Stimulated activated CD4-positive, alpha-beta T cell treated with anti-CD3 and anti-CD28 coated beads, TNF-alpha, amount 100 ng/mL, for 24 hours (primary cell): ENCODE measurements at places on chromosomes 16 and 17.

GRCh38 chr17:16866436-16866835 is 105.5 kb downstream of the TNFRSF13B start:
- DNase-seq = no peak

- DNase-seq = no peak
Observed at GRCh38 chr16:2985462-2985861, 5.2 kb upstream of the PKMYT1 start.

GRCh38 chr17:71521724-71522123 is 599.1 kb upstream of the SOX9 start:
- DNase-seq = no peak

DNA sequence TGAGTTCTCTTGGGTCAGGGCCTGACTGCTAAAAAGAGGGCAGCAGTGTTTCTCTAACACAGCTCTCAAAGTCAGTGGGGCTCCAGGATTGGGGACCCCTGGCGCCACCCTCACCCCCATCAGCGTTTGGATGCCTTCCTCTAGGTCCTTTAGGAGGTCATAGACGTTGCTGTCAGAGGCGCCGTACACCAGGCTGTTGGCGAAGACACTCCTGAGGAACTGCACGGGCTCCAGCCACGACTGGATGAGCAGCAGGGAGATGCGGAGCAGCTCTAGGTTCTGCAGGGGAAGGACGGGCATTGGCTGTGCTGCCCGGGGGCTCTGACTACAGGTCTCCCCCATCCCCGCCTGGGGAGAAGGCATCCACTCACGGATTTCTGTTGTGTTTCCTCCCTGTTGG is 993 bp downstream of the GH1 start:
- no peak for DNase-seq

GRCh38 chr16:14117051-14117450 is 45.9 kb downstream of the MRTFB start:
- no peak for DNase-seq

- no peak for DNase-seq
Observed at GRCh38 chr16:86578611-86579267, 390 bp downstream of the FOXL1 start.
